ENCODE measurements at places on chromosomes 5 and 9.
A peak's percentile ranks its signal among the peaks of the same experiment; 100 is the strongest.

DNA sequence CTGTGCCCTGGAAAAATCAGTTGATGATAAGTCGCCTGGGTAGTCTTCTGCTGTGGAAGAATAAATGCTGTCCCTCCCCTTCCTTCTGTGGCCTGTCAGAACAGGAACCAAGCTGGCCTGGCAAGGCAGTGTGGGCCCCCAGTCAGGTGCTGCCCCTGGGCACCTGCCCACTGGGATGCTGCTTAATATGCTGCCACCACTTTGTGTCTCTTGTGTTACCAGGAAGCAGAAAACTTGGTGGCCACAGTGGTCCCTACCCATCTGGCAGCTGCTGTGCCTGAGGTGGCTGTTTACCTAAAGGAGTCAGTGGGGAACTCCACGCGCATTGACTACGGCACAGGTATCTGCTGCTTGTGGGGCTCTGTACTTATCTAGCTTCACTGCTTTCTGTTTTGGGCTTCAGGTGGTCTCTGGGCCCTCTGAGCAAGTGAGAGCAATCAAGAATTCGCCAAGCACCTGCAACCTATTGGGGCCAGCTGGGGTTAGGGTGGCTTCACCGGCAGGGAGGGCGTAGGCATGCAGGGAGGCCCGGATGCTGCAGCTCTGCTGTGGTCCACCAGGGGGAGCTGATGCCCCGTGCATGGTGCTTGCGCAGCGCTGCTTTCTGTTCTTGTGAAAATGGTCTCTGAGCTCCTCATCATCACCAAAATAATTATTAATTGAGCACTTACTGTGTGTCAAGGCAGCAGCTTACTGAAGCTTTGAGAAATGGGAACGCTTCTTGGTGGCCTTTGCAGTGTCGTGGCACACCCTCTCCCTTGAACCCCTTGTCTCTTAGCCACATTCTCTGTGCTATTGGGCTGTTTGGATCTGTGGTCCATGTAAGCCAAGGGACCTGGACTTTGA is 20.3 kb downstream of the PTPA start:
- peak; percentile 80 for DNase-seq

DNA sequence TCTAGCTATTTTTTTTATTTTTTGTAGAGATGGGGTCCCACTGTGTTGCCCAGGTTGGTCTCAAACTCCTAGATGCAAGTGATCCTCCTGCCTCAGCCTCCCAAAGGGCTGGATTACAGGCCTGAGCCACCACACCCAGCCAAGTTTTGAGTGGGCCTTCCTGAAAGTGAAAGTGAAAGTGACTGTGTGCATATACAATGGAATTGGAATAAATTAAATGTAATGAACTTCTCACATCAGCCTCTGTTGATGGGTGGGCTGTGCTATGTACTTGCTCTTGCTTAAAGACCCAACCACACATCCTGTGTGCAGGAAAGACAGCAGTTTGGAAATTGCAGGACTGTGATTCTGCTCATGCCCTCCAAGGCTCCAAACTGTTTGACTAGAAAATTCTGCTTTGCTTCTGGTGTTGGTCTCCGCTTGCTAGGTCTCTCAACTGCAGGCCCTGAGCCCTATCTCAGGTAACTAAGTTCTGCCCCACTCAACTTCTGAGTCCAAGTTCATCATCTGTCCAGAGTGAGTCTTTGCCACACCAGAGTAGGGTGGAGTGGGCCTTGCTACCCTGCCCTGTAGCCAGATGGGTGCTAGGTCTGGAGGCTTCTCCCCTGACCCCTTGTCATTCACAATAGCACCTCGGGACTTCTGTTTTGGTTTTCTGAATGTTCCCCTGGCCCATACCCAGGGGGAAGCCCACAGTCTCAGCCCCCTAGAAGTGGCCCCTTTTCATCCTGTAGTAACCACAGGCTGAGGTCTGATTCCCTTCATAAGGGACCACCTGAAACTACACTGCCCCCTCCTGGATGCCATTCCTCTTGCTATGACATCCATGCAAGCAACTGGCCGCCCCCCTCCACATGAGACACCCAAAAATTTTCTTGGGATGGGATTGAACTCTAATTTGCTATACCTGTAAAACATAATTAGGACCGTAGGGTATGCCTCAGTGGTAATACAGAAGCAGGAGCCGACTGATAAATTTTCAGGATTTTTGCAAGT is 36.5 kb upstream of the RAD23B start:
- no peak for DNase-seq

DNA sequence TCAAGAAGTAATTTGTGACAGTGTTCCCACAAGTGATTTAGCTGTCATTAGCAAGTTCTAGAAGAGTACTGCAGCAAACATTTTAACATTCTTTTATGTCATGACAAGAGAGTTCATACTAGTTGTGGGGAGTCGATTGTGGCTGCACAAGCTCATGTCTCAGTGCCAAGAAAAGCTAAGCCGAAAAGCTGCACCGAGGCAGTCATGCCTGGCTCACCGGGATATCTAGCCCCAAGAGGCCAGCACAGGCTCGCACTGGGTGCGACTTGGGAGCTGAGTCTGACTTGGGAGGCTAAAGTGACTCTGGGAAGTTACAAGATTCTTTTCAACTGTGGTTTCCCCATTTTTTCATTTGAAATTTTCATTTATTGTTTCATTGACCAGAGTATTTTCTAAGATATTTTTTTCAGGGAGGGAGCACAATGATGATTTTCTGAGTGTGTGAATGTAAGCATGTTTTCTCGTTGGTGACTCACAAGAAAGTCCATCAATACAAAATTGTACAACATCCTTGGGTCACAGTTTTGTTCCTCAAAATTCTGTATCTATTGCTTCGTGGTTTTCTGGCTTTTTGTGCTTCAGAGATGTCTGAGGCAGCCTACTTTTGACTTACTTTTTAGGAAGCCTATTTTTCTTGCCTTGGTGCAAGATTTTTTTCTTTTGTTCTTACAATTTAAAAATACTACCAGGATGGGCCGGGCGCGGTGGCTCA is 18.7 kb downstream of the CAST start:
- DNase-seq = no peak

GRCh38 chr5:168853972-168854371 is 274.8 kb upstream of the PANK3 start:
- no peak for DNase-seq

Measured in effector CD4-positive, alpha-beta T cell (primary cell).